ENCODE measurements at places on chromosomes 1 and 21. TPM values are rescaled to one million over a fixed set of nuclear protein-coding genes. Genes with fewer than 3 reads are reported as not detected.
A peak's percentile ranks its signal among the peaks of the same experiment; 100 is the strongest.

DNA sequence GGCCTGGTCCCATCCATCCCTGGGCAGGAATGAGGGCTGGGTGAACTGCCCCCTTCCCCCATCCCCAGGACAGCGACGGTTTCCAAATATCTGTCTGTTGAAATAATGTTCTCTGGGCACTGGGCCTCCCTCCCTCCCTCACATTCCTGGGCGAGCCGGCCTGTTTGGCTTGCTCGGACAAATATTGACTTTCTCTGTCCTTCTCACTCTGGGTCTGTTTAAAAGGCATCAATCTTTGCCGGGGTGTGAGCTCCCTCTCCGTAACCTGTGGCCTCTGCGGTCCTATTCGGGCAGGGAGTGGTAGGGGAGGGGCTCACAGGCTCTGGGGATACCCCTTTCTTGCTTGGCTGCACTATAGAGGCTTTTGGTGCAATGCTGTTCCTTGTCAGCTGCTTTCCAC lies 40.2 kb downstream of the FOXD2 start:
- no peak for DNase-seq

DNA sequence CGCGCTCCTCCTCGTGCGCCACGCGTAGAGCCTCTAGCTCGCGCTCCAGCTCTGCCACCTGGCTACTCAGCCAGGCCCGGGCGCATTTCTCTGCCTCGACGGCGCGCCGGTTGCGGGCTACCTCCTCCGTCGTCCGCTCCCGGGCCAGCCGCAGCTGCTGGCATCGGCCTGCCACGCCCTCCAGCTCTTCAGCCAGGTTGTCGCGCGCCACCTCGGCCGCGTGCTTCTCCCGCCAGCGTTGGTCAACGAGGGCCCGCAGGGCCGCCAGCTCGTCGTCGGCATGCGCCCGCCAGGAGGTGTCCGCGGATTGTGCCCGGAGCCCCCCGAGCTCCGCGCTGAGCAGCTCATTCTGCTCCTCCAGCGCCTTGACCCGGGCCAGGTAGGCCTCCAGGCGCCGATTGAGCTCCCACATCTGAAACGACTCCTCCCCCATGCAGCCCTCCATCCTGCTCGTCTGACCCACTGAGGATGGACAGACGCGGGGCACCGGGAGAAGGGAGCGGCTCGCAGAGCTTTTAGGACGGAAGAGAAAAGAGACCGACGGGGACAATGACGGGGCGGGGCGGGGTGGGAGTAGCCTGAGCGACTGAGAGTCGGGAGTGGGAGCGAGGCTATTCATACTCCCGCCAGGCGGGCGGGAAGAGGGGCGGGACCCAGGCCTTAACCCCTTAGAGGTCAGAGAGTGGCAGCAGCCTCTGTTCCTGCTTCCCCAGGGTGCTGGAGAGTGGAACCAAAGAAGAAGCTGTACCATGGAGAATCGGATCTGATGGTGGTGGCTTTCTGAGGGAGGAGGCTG lies at the start of gene NES:
TSS of gene NES (minus strand) at position 588 of the 796 bp plus-strand sequence. CDS start at position 445, 143 bp downstream.
- DNase-seq = peak; percentile 67

- DNase-seq = no peak
Measured at GRCh38 chr1:214192825-214193643, 87.9 kb upstream of the SMYD2 start.

GRCh38 chr1:190176776-190177175 lies 300.9 kb downstream of the BRINP3 start:
- no peak for DNase-seq

DNA sequence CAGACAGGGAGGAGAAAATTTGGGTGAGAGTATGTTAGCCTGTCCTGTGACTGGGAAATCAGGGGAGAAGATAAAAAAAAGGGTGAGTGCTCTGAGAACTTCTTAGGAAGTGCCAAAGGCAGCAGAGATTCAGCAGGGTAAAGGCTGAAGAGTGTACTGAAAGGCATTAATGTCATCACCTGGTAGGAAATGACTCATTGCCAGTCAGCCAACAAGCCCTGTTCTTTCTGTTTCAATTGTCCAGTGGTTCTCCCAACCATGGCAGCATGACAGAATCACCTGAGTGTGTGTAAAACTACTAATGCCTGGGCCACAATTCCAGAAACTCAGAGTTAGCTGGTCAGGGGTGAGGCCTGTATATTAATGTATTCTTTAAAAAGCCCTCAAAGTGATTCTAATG lies 83.5 kb downstream of the INTS7 start:
- DNase-seq = peak; percentile 59

GRCh38 chr1:228753786-228754360 lies 18.6 kb downstream of the RHOU start:
- peak; percentile 20 for DNase-seq

- DNase-seq = no peak
Measured at GRCh38 chr1:62998845-62999649, 215.1 kb downstream of the ATG4C start.

- no peak for DNase-seq
Measured at GRCh38 chr21:38789275-38789674, 16.5 kb upstream of the ETS2 start.

The OPRD1 gene
- total RNA-seq = not detected

The RAD54L gene
- 3.0 TPM for total RNA-seq

The SHISA4 gene
- 42.4 TPM for total RNA-seq

The TNFRSF1B gene
- 0.25 TPM for total RNA-seq

Measured in GM23248 (cell line).